Endothelial cell (in vitro differentiated cells): ENCODE measurements at places on chromosomes 13 and 19.

DNA sequence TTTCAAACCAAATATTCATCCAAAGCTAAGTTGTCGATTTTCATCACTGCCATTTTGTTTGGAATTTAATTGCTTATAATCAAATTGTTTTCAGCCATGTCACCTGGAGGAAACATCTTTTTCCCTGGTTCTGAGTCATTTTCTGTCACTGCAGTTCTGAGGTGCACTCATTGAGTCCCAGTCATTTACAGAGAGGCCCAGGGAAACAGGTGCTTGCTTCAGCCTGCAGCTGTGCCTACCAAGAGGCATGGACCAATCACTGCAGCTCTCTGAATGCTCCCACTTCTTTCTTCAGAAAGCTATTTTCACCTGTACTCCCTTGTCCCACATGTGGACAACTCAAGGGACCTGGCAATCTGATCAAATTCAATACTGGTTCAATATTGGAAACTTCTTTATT, 308.1 kb downstream of the COG6 start:
- no peak for DNase-seq

- peak; percentile 58 for DNase-seq
These were observed 1.2 kb downstream of the CDC34 start for GRCh38 chr19:532561-533363.

GRCh38 chr19:45528744-45529419, 21.6 kb downstream of the VASP start:
- DNase-seq: peak; percentile 34

- no peak for DNase-seq
These were observed 98.6 kb downstream of the IRS2 start for GRCh38 chr13:109687559-109688448.

DNA sequence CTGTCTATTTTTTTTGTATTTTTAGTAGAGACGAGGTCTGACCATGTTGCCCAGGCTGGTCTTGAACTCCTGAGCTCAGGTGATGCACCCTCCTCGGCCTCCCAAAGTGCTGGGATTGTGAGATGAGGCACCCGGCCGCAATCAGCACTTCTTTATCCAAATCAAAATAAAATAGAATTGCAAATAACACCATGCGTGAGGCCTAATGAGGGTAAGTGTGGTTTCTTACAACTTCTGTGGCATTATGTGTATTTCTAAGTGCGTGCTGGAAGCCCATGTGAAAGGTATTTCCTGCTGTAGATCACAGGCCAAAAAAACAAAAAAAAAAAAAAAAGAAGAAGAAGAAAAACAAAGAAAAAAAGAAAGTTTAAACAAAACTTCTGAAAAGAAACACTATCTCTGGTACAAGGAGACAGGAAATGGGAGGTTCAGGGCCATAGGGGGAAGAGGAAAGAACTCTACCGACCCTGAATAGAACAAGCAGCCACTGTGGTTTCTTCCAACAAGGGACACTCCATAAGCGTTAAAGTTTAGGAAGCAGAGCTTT, 3.0 kb upstream of the GRAMD1A start:
- DNase-seq: no peak
